ENCODE measurements at places on chromosomes 1 and 21. TPM values are rescaled to one million over a fixed set of nuclear protein-coding genes. Genes with fewer than 3 reads are reported as not detected.

DNA sequence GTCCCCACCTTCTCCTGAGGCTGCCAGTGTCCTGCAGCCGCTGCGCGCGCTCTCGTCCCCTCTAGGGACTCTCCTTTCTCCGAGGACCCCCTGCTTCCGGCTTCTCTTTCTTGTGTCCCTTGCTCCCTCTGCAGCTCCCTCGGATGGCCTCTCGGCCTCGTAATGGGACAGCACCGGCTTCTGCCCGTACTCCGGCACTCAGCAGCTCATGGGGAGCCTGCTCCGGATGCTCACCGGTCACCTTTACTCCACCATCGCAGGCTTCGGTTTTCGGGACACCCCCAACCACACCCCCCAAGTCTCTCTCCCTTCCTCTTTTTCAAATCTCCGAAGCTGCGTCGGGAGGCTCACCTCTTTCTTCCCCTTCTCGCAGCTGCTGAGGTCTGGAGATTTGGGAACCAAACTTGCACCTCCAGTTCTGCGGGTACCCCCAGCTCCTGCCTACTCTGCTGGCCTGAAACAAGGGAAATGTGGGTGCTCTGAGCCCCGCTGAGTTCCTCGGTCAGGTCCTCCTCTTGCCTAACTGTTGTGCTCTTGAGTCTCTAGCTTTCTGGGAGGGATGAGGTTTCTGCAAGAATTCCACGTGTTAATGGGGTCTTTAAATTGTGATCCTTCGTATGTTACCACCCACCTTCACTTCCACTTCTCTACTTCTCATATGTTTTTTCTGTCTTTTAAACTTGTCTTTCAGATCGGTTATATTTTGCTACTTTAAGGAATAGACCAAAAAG, 930 bp downstream of the CDC14A start:
- DNase-seq = peak; percentile 54

The RPE65 gene
- polyA plus RNA-seq = 0.02 TPM

DNA sequence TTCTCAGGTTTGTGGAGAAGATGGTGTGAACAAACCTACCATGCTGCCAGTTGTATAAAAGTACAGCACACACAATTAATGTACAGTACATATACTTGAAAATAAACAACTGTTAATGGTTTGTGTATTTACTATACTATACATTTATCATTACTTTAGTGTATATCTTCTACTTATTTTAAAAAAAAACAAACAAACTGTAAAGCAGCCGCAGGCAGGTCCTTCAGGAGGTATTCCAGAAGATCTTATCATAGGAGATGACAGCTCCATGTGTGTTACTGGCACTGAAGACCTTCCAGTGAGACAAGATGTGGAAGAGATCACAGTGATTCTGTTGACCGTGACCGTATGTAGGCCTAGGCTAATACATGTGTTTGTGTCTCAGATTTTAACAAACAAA, 155.7 kb downstream of the COP1 start:
- DNase-seq = no peak

DNA sequence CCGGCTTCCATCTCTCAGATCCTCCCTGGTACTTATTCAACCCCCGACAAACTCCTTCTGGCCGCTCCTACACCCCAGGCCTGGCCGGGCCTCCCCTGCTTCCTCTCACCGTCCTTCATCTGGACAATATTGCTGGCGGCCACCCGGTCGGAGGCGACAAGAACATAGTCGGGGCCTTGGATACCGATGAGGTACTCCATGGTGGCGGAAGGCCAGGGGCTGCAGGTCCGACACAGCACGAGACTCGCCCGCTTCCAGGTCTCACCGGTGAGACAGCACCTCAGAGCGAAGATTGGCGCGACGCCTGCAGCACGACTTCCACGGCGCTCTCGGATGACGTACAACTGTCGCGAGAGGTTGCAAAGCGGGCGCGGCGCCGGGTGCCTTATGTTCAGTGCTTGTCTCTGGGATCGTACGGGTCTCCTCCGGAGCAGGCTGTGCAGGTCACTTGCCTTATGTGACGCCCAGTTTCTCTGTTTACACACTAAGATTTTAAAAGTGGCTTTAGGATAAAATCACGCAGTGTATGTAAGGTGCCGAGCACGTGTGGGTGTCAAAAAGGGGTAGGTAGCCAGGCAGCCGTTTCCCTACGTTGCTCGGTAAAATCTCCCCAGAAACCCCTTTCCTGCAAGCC, at the start of gene PSMB2:
Gene PSMB2, minus strand, starts transcription at position 294 of the 634 bp plus-strand sequence. Its CDS starts 94 bp downstream, at position 200.
- DNase-seq = peak; percentile 85

DNA sequence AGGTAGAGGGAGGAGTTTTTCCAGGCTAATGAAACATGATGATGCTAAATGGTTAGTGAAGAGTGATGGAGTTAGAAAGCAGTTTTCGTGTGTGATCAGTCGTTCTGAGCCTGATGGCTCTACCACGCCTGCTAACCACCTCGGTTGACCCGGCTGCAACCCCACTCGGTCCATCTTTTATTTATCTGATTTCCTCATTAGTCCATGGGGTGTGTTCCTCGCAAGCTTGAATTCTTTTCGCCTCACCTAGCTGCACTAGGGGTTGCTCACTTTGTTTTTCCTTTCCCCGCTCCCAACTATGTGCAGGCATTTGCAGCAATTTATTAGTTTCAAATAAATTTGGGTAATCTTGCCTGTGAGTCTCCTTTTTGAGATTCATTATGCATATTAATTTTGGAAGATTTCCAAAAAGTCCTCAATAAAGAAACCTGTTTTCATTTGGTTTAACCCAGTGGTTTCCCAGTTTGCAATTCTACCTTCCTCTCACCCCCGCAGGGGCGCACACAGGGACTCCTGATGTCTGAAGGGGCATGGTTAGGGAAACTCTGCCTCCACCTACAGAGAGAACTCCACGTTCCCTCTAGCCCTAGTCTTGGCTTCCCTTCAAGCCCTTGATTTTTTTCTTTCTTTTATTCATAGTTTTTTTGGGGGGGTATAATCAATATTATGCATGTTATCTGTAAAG, 12.6 kb downstream of the B3GALT5 start:
- no peak for DNase-seq

- DNase-seq = peak; percentile 12
Measured at GRCh38 chr1:180800945-180801344, 111.8 kb upstream of the KIAA1614 start.

DNA sequence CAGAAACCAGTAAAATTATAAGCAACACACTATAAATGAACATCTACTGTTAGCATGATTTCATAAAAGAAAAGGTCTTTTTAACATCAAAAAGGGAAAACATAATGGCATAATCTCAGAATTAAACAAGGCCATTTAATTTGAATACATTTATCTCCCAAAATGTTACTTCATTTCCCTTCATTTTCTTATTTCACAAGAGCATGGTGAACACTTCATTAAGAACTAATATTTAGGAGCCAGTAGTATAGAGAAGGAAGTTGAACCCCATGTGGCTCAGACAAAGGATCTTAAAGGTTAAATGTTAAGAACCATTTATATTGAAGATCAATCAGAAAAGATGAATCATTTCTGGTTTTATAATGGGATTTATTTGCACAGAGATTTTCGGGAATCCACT, 981.7 kb downstream of the TTLL7 start:
- no peak for DNase-seq

The SLC35F3 gene
- polyA plus RNA-seq = 1.5 TPM

DNA sequence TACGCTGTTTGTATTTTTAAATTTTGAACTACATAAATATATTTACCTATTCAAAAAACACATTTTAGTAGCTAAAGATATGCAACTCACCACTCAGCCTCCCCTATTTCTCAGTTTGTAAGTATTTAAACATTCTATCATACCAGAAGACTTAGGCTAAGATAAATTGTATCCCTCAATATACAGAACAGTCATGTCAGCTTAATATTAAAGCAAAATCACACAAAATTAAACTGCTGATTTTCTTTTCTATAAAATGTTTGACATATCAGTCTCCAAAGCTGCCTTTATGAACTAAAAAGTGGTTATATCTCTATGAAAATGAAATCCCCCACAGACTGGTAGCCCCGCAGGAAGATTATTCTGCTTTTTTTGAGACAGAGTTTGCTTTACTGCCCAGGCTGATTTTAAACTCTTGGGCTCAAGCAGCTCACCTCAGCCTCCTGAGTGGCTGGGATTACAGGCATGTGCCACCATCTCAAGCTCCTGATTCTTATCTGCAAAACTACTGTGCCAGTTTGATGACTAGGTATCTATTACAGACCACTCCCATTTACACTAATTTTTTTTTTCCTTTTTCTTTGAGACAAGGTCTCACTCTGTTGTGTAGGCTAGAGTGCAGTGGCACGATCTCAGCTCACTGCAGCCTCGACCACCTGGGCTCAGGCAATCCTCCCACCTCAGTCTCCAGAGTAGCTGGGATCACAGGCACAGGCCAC, 37.6 kb downstream of the NRDC start:
- no peak for DNase-seq

The CYYR1 gene
- not detected for polyA plus RNA-seq

DNA sequence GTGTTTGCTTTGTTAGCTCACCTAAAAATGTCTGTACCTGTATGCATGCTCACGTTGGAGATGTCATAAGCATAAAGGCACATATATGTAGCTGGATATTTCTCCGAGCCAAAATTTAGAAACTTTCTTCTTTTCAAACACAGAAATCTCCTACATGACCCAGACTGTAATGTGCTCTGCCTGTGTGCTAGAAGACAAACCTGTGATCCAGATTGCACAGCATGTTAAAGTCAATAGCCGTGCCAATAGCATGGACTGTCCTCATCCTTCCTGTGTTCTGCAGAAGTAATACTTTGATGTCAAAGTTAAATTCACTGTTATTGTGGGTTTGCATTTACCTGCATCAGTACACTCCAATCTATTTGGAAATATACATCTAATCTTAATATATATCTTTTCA, 346.2 kb upstream of the ZRANB2 start:
- DNase-seq = no peak

- no peak for DNase-seq
Measured at GRCh38 chr1:59505596-59506028, 208.7 kb downstream of the FGGY start.

- no peak for DNase-seq
Measured at GRCh38 chr1:119141020-119141424, 569 bp upstream of the WARS2 start.

GRCh38 chr21:42199868-42200463, 19.0 kb upstream of the ABCG1 start:
- no peak for DNase-seq

GRCh38 chr1:116224561-116224960, 113.4 kb downstream of the MAB21L3 start:
- DNase-seq = no peak

GRCh38 chr1:174968750-174969244, 30.9 kb upstream of the CACYBP start:
- DNase-seq = no peak

The SDCCAG8 gene
- polyA plus RNA-seq = 22.7 TPM

The CELSR2 gene
- polyA plus RNA-seq = 3.5 TPM

DNA sequence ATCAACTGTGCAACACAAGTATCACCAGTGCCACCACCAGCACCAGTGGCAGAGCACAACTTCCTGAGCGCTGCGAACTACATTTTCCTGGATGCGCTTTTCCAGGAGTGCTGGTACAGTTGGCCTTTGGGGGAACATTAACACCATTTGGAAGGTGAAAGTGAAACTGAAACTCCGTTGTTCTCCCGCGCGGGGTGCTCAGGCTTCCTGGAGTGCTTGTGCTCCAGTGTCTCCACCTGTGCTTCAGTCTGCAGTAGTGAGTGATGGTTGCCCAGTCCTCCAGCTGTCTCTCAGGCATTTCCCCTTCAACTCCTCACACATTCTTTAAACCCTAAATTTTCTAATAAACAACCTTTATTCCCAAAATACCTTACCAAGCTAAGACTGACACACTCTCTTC, 187.8 kb downstream of the LRRIQ3 start:
- DNase-seq = no peak

DNA sequence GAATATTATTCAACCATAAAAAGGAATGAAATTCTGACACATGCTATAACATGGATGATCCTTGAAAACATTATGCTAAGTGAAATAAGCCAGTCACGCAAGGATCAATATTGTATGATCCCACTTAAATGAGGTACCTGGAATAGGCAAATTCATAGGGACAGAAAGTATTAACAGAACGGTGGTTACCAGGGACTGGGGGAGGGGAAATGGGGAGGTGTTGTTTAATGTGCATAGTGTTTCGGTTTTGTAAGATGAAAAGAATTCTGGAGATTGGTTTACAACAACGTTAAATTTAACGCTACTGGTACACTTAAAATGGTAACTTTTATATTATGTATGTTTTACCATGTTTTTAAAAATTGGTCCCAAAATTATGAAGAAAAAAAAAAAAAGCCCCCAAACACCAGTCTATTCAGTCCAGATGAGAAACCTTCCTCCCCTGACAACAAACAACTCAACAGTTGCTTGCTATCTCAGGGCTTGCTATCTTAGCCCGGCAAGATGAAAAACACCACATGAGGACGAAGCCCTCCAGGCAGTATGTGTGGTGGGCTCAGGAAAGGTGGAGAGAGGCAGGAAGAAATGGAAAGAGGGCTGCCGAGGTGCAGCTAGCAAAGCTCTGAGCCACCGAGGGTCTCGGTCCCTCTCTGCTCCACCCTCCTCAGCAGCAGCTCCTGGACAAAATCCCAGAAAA, 8.5 kb downstream of the NUAK2 start:
- no peak for DNase-seq

DNA sequence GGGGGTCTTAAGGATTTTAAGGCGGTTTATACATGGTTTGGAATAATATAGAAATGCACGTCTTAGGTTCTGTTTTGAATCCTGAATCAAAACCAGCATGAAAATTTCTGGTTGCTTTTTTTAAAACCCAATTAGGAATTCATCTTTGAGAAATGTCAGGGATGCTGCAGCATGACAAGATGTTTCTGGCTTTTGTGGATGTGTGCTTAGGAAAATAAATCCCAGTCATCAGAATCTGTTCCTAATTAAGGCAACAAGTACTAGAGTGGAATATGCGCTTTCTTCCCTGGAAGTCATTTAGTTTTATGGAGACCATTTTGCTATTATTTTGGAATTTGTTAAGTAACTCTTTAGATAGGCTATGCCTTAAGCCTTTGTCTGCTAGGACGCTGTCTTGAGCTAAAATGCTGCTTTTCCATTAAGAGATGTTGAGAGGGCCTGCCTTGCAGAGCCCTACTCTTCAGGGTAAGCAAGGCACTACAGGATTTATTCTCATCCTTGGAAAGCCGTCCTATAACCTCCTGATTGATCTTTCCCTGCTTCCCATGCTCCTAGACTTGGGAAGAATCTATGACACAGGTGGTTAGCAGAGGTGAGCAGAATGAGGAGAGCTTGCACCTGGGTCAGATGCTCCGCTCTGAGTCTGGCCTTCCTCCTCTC, 332.8 kb downstream of the DISC1 start:
- peak; percentile 51 for DNase-seq

DNA sequence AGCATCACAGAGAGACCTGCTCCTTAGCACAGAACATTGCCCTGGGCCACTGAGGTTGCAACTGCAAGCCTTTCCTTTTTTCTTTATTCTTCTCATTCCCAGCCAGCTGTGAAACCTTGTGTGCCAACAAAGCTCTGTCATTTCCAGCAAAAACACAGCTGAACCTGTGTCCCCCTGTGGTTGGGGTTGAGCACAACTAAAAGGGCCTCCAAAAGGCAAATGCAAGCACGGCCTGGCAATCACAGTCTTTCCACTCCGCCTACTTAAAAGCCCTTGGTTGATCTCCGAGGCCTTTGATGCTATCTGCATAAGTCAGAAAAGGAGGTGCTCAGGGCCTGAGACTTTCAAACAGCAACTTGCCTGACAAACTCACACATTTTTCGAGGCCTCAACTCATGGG, 32.7 kb downstream of the SUSD4 start:
- DNase-seq = no peak

All from SK-N-SH (cell line).